Stimulated activated CD4-positive, alpha-beta T cell treated with anti-CD3 and anti-CD28 coated beads, Interleukin-1b, Interleukin-23, amount 100 ng/mL, for 4 hours (primary cell): ENCODE measurements at places on chromosomes 4 and X.
A peak's percentile ranks its signal among the peaks of the same experiment; 100 is the strongest.

DNA sequence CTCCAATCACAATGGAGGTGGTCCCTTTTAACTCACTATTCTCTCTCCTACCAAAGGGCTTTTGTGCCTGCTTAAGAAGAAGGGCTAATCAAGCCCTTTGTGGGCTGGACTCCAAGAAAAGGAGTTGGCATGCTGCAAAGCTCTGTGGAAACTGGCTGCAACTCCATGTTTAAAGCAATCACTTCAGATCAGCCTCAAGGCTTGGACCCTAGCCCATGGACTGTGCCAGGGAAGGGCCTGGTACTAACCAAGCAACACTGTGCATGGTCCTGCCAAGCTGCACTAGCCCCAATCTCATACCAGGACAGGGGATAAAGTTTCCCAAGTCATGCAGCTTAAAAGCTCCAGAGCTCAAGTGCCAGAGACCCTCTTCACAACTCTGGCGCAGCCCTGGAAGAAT is 86.7 kb downstream of the ATP8A1 start:
- DNase-seq = no peak

DNA sequence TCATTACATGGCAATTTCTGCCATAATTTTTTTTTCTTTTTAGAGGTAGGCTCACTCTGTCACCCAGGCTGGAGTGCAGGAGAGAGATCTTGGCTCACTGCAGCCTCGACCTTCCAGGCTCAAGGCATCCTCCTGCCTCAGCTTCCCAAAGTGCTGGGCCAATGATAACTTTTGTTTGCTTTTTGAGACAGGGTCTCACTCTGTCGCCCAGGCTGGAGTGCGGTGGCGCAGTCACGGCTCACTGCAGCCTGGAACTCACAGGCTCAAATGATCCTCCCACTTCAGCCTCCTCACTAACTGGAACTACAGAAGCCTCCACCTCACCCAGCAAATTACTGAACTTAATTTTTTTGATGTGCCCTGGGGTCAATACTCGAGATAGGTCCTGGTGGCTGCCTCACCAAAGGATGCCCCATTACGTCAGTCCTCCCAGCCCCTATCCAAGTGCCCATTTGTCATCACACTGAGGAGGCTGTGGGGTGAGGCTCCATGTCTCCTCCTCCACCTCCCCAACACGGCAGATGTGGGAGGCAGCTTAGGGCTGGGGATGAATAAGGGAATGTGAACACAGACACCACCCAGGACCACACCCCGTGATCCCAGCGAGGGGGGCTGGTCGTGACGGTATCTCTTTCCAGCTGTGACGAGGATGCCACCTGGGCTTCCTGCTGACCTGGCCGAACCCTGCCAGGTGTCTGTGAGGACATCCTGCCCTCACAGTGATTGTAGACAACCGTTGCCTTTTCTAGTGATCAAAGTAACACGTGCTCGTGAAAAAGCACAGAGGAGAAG is 12.4 kb upstream of the NKX1-1 start:
- DNase-seq = no peak

DNA sequence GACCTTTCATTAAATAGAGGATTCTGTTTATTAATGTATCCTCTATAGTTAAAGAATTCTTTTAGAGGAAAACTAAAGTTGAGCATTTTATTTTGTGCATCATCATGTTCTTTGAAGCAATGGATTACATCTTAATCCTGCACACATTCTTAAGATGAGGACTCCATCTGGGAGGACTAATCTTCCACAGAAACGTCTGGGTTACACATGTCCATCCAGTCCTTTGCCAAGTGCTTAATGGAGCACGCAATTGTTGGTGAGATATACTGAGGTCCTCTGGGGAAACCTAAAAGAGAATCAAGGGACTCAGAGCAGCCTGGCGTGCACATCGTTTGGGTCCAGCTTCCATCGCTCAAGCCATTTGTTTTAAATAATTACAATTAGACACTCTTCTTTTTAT is 115.1 kb upstream of the SFRP2 start:
- DNase-seq = no peak

- DNase-seq = no peak
Measured at GRCh38 chrX:149079805-149080406, 425.2 kb downstream of the IDS start.

DNA sequence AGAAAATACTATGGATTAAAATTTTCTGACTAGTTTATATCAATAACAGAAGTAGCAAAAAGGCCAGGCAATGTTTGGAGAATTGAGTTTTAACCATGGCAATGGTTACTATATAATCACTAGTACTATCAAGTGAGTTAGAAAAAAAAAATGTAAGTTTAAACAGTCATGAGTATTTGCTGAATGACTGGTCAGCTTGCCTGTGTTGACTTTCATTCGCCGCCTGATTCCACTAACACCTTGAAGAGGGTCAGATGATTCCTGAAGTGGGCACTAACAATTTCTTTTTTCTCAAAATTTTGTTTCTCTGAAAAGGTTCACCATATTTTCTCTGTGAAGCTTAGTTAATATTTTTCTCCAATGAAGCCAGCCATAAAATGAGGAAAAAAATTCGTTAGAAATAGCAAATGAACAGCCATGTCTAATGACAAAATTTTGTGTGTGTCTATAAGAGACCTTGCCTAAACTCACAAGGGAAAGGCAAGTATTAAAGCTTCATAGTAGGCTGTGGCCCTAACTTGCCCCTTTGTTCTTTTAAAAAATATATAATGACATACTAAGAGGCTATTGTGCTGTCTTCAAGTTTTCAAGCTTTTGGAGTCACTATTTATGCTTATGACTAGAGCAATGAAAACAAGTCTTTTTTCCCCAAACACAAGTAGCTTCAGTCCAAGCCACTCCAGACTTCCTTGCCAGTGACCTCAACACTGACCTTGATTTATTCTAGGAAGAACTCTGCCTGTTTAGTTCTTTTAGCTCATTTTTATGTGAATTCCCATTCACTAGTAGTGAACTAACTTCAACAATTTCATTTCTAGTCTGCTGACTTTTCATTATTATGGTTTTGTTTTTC is 18.4 kb upstream of the FHDC1 start:
- no peak for DNase-seq

GRCh38 chr4:15706646-15707362 is 3.9 kb downstream of the BST1 start:
- no peak for DNase-seq

GRCh38 chr4:153987291-153987690 is 198.4 kb upstream of the SFRP2 start:
- no peak for DNase-seq

- DNase-seq = no peak
Measured at GRCh38 chr4:124105212-124105611, 607.3 kb downstream of the ANKRD50 start.

GRCh38 chr4:15493411-15493810 is 23.7 kb downstream of the CC2D2A start:
- no peak for DNase-seq

GRCh38 chr4:105150503-105150902 is 3.8 kb downstream of the TET2 start:
- no peak for DNase-seq

GRCh38 chr4:135927651-135928050 is 1604.6 kb downstream of the PCDH18 start:
- DNase-seq = no peak

- DNase-seq = no peak
Measured at GRCh38 chr4:107212565-107212964, 176.5 kb upstream of the DKK2 start.

- no peak for DNase-seq
Measured at GRCh38 chr4:155497306-155497705, 120.5 kb upstream of the MAP9 start.

- DNase-seq = no peak
Measured at GRCh38 chrX:132795181-132795580, 163.2 kb downstream of the HS6ST2 start.

DNA sequence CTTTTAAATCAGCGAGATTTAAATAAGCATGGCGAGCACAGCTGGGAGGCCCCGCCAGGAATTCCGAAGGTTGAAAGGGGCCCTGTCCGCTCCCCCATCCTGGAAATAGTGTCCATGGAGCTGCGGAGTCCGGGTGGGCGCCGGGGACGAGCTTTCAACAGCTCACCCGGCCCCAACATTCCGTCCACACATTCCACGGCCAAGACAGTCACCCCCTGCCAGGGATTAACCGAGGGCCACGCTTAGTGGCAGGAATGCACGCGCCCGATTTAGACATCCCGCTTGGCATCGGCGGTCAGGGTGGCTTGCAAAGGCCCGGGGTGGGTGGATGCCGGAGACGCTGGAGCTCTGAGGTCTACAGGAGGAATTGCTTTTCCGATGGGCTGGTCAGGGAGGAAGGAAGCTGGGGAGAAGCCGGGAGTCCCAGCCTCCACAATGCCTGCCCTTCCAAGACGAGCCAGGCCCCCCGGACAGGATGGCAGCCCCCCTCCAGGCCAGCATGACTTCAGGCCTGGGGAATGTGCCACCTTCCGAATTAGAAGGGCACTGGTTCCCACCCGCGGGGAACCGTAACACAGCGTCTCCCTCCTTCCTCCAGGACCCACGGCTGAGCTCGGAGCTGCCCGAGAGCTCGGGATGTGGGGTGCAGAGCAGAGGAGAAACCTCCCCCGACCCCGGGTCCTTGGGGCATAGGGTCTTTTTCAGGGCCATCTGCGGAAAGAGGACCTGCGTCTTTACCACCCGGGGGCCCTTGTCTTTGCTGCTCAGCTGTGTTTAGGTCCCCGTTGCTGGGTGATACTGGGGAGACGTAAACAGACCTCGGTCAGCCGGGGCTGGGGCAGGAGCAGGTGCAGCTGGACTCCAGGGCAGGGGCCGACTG is 26.9 kb upstream of the PPP2R3B start:
- DNase-seq = no peak

DNA sequence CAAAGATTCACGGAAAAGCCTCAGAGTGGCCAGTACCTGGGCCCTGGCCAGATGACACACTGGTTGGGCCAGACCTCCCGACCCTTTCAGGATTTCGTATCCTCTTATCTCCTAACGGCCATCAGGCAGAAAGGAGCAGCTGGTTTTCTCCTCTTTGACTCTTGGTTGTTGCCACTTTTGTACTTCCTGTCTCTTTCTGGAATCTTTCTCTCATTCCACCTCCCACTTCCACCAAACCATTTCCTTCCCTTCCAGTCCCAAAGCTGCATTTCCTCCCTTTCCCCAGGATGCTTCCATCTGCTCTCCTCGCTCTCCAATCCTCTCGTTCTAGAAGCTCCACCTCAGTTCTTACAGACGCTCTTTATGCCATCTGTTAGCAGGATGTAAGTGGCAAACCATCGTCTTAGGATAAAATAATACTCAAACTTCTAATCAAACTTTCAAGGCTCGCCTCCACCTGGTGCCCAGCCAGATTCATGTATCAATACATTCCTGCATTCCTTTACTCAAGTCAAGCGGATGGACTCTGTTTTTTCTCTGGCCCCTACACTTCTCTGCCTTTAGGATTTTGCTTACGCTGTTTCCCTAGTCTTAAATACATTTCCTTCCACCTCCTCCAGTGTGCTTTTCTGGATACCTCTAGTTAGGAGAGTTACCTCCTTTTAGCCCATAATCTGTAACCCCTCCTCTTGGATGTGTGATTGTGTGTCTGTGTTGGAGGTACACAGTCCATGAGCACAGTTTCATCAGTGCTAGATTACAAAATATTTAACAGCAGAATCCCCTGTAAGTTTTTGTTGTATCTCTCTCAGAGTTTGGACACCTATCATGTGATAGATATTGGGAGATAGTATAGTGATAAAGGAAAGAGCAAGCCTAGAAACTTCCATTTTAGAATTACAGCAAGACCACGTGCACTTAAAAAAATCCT is 70.4 kb downstream of the LDB2 start:
- no peak for DNase-seq

GRCh38 chr4:112145326-112145789 is at the start of gene FAM241A:
TSS of gene FAM241A (plus strand) at chr4:112145454. CDS start at chr4:112145581, 127 bp downstream.
- DNase-seq = peak; percentile 96

GRCh38 chrX:109826954-109827708 is 94.1 kb upstream of the ACSL4 start:
- no peak for DNase-seq

GRCh38 chrX:7059214-7059838 is 88.2 kb upstream of the STS start:
- DNase-seq = no peak

GRCh38 chrX:132373610-132374009 is 115.2 kb downstream of the MBNL3 start:
- DNase-seq = no peak

- no peak for DNase-seq
Measured at GRCh38 chr4:41839916-41840854, 91.7 kb upstream of the PHOX2B start.

DNA sequence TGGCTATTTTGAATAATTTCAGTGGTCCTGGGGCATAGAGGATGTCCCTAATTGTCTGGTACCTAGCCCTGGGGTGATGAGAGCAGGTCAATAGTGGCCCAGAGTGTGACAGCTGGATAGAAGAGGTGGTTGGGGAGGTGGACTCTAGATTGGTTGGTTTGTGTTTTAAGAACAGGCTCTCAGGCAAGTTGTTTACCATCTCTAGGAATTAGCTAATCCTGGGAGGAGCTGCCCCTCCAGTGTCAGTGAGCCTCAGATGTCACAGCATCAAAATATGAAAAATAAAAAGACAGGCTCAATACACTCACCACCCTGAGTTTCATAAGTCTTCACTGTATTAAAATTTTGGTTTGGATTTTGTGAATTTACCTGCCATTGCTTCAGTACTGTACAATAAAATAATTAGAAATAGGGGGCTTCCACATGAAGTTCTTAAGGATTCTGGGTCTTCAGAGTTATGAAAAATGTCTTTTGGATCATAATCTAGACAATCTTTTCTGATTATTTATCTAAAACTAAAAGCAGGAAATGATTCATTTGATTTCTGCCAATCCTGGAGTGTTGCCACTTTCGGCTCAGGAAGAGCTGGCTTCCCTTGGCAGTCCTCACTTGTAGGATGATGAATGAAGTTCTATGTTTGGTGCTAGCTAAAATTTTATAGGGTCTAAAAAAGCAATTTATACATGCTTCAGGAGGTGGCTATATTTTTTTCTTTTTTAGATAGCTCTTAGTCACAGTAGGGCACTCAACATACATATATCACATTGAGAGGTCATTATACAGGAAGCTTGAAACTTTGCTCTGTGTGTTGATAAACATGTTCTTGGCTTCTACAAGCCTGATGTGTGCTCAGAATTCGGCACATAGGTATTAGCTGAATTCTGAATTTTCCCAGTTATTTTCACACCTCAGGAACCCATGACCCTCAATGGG is 395.1 kb downstream of the RAB28 start:
- DNase-seq = no peak

- no peak for DNase-seq
Measured at GRCh38 chrX:39850630-39851152, 247.1 kb downstream of the BCOR start.

GRCh38 chr4:76758996-76759395 is 138.9 kb downstream of the SOWAHB start:
- DNase-seq = no peak
